Regular cardiac myocyte (primary cell): ENCODE measurements at places on chromosomes 5 and 9. TPM values are rescaled to one million over a fixed set of nuclear protein-coding genes. Genes with fewer than 3 reads are reported as not detected.

SLC6A18 gene
- total RNA-seq: not detected in 2 replicates

TAF11L5 gene
- not detected in 2 replicates for total RNA-seq

OR1J2 gene
- total RNA-seq: 0.28 TPM in 1 of 2 replicates, not detected in the other

CXXC5 gene
- total RNA-seq: 50.7 and 53.7 TPM in 2 replicates

DAB2IP gene
- total RNA-seq: 6.1 and 20.6 TPM in 2 replicates

GABRB2 gene
- total RNA-seq: under 0.01 TPM in 2 replicates

TSSK1B gene
- total RNA-seq: under 0.01 TPM in 1 of 2 replicates, not detected in the other

SPINK13 gene
- not detected in 2 replicates for total RNA-seq

PCDHB14 gene
- total RNA-seq: 0.58 and 2.5 TPM in 2 replicates

WDR38 gene
- total RNA-seq: not detected in 2 replicates

C9 gene
- 0.28 and 0.38 TPM in 2 replicates for total RNA-seq

GLRA1 gene
- not detected in 2 replicates for total RNA-seq

ZNF367 gene
- total RNA-seq: 2.0 and 11.9 TPM in 2 replicates

GFRA3 gene
- total RNA-seq: not detected in 2 replicates

CPLANE1 gene
- total RNA-seq: 11.7 and 19.2 TPM in 2 replicates

RORB gene
- total RNA-seq: under 0.01 TPM in 1 of 2 replicates, not detected in the other

ADGRV1 gene
- total RNA-seq: 0.19 and 1.4 TPM in 2 replicates

ELOVL7 gene
- total RNA-seq: under 0.01 and 0.28 TPM in 2 replicates

C1QTNF2 gene
- 0.28 and 0.58 TPM in 2 replicates for total RNA-seq

WASHC1 gene
- 3.8 and 4.8 TPM in 2 replicates for total RNA-seq

ZNF618 gene
- 7.3 and 9.2 TPM in 2 replicates for total RNA-seq

ITGA1 gene
- total RNA-seq: 28.9 and 92.2 TPM in 2 replicates

PCDHGB7 gene
- total RNA-seq: 1.9 and 4.5 TPM in 2 replicates

SLC36A2 gene
- total RNA-seq: not detected in 2 replicates

CAVIN4 gene
- 1.1 and 1.5 TPM in 2 replicates for total RNA-seq

OTP gene
- total RNA-seq: not detected in 2 replicates

CCL21 gene
- not detected in 2 replicates for total RNA-seq

UNC5A gene
- total RNA-seq: under 0.01 TPM in 1 of 2 replicates, not detected in the other

NSUN2 gene
- total RNA-seq: 42.0 and 82.1 TPM in 2 replicates

NUDT2 gene
- total RNA-seq: 27.9 and 42.4 TPM in 2 replicates

MORN5 gene
- not detected in 2 replicates for total RNA-seq

WNT8A gene
- not detected in 2 replicates for total RNA-seq
